ENCODE measurements at places on chromosomes 5 and 9. TPM values are rescaled to one million over a fixed set of nuclear protein-coding genes. Genes with fewer than 3 reads are reported as not detected.

DNA sequence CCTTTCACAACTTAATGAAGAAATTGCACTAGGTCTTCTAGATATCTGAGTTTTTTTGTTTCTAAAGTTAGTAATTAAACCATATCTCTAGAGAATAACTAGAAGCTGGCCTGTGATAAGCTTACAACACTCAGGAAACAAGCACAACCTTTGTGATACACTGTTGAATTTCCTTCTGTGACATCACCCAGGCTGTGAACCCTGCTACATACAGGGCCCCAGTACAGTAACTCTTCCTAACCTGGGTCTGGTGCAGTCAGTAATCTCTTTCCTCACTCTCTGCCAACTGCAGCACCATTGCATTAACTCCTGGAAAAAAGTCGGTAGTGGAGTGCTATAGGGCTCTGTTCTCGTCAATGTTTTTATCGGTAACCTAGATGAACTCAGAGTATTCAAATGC lies 10.6 kb upstream of the IGFBPL1 start:
- DNase-seq, result peak; percentile 62

The FAM221B gene
- polyA plus RNA-seq, result 0.26 TPM

DNA sequence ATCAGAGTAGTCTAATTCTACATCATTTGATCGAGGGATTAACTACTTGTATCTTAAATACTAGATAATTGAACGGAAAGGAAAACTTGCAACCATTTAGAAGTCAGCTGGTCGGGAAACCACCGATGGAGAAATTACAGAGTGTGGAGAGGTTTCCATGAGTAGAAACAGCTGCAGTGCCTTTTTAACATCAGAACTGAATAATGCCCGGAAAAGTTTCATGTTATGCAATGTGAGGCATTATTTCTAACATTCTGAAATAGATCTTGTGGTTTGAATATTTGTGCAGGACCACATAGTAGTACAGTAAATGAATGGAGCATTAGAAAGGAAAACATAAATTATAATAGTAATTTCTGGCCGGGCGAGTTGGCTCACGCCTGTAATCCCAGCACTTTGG lies 88.1 kb upstream of the RNF180 start:
- no peak for DNase-seq

DNA sequence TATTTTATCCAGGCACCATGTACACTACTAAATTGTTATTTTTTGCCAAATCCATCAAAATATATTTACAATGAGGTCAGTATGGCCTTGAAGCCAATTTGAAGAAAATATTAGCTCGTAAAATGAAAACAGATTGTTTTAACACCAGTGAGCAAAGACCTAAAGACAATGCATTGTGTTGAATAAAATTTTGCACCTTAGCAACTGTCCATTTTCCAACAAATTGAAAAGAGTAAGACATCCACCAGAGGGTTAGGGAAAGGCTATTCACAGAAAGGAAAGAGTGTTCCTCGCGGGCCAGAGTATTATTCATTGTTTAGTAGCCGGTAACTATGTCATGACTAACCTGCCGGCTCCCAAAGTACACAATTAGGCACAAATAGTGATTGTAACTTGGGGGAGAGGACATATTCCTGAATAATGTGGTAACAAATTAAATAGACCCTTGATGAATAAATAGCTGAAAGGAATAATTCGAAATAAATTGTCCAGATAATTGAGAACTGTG lies 213.3 kb downstream of the DNAH5 start:
- no peak for DNase-seq

DNA sequence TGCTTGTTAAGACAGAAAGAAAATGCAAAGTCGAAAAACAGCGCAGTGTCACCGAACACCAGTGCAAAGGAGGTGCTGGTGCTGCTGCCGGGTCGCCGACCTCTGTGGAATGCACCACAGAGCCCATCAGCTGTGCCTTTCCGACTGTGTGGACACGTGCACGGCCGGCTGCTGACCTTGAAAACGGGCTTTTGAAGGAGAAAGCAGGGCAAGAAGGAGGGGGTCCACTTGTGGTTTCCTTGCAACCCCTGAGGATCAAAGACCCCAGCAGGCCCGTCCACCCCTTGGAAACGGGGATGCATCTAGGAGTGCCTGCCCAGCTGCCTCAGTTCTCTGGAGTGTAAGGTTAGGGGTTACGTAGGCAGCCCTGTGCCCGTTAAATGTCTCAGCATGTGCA lies 6.2 kb upstream of the OLFM1 start:
- DNase-seq, result no peak

DNA sequence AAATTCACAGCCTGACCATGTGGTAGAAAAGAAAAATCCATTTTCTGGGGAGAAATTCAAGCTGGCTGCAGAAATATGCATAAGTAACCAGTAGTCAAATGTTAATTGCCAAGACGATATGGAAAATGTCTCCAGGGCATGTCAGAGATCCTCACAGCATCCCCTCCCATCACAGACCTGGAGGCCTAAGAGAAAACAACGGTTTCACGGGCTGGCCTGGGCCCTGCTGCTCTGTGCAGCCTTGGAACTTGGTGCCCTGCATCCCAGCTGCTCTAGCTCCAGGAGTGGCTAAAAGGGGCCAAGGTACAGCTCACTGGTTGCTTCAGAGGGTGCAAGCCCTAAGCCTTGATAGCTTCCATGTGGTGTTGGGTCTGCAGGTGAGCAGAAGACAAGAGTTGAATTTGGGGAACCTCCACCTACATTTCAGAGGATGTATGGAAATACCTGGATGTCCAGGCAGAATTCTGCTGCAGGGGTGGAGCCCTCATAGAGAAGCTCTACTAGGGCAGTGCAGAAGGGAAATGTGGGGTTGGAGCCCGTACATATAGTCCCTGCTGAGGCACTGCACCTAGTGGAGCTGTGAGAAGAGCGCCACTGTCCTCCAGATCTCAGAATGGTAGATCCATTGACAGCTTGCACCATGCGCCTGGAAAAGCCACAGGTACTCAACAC lies 49.7 kb downstream of the PTBP3 start:
- DNase-seq, result no peak
